ENCODE measurements at places on chromosomes 5 and 9. TPM values are rescaled to one million over a fixed set of nuclear protein-coding genes. Genes with fewer than 3 reads are reported as not detected.

DNA sequence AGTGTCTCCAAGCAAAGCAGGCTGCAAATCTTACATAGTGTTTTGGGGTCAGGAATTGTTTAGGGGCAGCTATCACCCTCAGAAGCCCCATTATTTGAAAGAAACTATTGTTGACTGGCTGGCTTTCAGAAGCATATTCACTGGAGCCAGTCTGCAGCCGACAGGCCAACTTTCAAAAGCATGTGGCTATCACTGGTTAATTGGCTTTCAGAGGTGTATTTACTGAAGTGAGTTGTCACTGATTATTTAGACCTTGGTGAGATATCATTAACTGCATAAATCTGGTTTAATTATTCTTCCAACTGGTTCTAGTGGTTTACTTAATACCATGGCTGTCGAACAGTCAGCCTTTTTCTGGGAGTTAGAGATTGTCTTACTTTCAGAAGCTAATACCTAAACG, 247.0 kb downstream of the CWC27 start:
- DNase-seq: no peak

GRCh38 chr5:145981589-145982571, 45.5 kb downstream of the SH3RF2 start:
- no peak for DNase-seq

The RASGRF2 gene
- 0.06 TPM for total RNA-seq

- no peak for DNase-seq
Observed at GRCh38 chr9:70553707-70554673, 139.5 kb upstream of the KLF9 start.

DNA sequence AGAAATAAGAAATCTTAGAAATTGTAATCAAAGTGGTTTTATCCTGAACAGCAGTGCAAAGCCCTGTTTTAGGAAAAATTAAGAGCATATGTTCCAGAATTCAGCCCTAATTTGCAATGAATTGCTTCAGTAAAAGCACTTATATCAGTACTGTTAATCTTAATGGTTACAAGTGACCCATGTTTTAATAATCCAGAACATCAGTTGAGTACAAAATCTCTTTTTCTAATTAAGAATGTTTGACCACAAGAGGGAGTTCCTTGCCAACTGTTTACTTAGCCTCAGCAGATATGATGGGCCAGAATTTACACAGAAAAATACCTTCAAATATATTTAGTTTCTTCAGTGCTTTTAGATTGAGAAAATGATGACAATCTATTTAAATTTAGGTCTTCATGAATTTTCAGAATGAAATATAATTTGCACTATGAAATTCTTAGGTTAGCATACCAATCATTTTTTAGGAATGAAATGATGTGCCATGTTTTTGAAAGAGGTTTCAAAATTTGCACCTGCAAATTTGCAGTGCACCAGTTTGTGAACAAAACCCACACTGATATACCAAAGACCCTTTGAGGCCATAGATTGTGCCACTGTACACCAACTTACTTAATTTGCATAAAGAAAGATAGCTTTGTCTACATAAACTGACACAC, 926.3 kb upstream of the ARRDC3 start:
- DNase-seq: peak; percentile 48

- no peak for DNase-seq
Observed at GRCh38 chr9:104776797-104777196, 12.9 kb downstream of the NIPSNAP3B start.

- DNase-seq: no peak
Observed at GRCh38 chr5:135995976-135996375, 32.8 kb upstream of the TGFBI start.

The ADGRV1 gene
- total RNA-seq: 15.5 TPM

The CATSPER3 gene
- total RNA-seq: 0.07 TPM

The LCN12 gene
- total RNA-seq: 11.4 TPM

- no peak for DNase-seq
Observed at GRCh38 chr9:94303321-94303720, 25.1 kb downstream of the NUTM2F start.

GRCh38 chr5:145585443-145586148, 249.5 kb downstream of the PRELID2 start:
- DNase-seq: no peak

GRCh38 chr5:125750147-125750860, 672.9 kb upstream of the GRAMD2B start:
- no peak for DNase-seq

DNA sequence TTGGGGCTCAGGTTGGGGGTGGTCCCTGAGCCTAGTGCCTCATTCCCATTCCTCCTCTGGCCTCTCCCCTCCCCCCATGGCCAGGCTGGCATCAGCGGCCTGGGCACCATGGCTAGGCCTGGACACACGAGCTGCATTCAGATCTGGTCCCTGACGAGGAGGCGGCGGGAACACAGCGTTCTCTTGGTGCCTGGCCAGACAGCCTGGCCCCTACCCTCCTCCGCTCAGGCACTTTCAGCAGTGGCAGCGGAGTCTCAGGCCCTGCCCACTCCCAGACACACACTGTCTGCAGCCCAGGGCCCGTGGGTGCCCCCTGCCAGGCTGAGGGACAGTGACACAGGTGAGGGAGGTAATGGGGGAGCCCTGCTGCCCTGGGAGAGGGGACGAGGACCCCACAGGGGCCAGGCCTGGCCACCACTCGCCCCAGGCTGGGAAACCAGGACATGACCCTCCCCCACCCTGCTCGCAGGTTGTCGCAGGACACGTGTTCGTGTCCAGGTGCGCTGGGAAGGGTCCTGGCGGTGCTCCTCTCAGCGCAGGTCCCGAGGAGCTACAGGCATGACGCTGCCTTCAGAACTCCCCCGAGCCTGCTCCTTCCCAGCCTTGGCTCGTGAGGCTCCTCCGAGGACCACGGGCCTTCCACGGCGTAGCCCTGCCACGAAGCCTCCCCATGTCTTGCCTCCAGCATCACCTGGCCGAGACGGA, 19.9 kb upstream of the UBAC1 start:
- DNase-seq: no peak

DNA sequence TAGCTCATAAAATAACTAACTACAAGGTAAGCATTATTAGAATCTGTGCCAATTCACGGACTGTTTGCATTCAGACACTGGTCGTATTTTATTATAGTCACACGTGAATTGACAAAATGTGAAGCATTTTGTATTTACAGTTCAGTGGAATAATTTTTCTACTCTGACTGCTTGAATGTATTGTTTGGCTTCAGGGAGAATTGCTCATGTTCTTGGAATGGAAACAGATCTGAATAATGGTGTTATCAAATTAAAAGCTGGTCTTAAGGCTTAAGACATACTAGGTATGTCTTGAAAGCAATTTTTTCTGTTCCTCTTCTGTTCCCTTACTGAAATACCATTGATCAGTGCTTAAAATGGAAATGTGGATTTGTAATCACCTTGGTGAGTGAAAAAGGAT, 543.7 kb upstream of the TLE4 start:
- no peak for DNase-seq

The TRAF2 gene
- total RNA-seq: 25.6 TPM

DNA sequence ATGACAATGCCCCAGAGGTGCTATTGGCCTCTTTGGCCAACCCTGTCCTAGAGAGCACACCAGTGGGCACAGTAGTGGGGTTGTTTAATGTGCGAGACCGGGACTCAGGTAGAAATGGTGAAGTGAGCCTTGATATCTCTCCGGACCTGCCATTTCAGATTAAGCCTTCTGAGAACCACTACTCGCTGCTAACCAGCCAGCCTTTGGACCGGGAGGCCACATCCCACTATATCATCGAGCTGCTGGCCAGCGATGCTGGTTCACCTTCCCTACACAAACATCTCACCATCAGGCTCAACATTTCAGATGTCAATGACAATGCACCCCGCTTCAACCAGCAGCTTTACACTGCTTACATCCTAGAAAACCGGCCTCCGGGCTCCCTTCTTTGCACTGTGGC, 1.4 kb downstream of the PCDHGC5 start:
- no peak for DNase-seq

- no peak for DNase-seq
Observed at GRCh38 chr5:115575167-115576070, 26.9 kb downstream of the TICAM2 start.

DNA sequence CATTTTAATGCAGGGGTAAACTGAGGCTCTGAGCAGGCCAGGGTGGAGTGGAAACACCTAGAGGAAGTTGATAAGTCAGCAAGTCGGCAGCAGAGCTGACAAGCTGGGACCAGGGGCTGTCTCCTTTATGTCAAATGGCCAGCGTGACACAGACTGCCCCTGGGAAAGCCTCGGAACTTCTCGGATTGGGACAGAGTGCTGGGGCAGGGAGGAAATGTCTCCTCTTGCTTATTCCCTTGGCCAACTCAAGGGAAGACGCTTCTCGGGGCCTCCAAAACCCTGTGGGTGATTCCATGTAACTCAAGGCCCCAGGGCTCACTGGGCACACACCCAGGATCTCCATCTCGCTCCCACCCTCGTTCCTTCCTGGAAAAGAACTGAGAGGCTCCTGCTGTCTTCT, 25.4 kb upstream of the ANXA6 start:
- DNase-seq: no peak

- DNase-seq: no peak
Observed at GRCh38 chr5:759781-760362, 24.7 kb downstream of the ZDHHC11B start.

DNA sequence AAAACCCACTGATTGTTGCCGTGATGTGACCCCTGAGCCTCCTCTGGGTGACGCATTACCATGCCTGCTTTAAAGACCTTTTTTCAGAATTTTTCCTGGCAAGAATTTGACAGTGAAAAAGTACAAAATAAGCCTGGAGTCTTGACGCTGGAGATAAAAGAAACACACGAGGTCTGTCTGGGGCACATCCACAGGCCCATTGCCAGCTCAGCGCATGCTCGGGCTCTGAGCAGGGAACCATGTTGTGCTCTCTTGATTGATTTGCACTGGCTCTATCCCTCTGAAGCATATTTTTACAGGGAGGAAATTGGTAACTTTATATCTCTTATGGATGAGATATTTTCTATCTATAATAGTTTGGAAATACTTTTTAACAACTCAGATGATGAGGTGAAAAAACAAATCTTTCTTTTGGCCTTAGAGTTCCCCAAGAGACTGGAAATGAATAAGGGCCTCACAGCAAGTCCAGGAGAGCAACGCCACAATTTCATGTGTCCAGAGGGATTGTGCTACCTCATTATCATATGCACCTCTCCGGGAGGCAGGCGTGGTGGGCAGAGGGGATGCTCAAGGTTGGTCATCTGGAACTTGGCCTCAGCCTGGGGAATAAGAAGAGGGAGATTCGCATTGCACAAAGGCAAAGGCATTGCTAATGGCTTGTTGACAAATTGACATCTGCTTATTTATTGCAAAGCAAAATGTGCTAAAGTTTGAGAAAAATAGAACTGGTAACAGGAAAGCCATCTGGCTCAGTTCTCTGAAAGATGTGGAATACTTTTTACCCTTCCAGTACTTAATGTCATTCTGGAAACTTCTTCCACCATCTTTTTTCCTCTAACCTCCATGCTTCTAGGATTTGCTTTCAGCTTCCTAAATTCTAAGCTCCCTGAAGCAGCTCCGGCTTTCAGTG, 183.8 kb downstream of the PJA2 start:
- no peak for DNase-seq

DNA sequence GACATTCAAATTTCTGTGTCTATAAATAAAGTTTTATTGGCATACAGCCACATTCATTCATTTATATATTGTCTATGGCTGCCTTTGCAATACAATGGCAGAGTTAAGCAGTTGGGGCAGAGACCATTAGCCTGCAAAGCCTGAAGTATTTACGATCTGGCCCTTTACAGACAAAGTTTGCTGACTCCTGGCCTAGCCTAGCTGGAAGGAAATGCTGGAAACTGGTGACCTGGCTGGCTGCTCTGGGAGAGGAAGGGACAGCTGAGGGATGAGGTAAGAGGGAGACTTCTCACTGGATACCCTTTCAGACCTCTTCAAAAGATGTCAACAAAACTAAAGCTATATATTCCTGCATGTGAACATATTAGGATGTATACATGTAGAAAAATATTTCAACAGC, 66.0 kb upstream of the PPARGC1B start:
- no peak for DNase-seq

GRCh38 chr5:124796495-124796894, 50.1 kb upstream of the ZNF608 start:
- DNase-seq: no peak

The PDE6A gene
- total RNA-seq: not detected

DNA sequence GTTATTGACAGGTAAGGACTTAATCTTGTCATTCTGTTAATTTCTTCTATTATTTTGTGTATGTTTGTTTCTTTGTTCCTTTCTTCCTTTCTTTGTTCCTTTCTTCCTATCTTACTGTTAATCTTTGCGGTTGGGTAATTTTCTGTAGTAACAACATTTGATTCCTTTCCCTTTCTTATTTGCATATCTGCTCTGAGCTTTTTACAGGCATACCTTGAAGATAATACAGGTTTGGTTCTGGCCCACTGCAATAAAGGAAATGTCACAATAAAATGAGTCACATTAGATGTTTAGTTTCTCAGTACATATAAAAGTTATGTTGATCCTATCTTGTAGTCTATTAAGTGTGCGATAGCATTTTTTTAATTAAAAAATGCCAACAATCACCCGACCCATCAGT, 440.7 kb downstream of the NFIB start:
- DNase-seq: no peak

GRCh38 chr5:172164769-172165212, 23.2 kb downstream of the STK10 start:
- no peak for DNase-seq

GRCh38 chr9:90848866-90849265, 47.2 kb downstream of the SYK start:
- DNase-seq: no peak

- peak; percentile 59 for DNase-seq
Observed at GRCh38 chr5:35319333-35320002, 89.2 kb upstream of the PRLR start.

The ACOT12 gene
- total RNA-seq: not detected

- peak; percentile 95 for DNase-seq
Observed at GRCh38 chr5:956941-957747, 51.5 kb upstream of the NKD2 start.

DNA sequence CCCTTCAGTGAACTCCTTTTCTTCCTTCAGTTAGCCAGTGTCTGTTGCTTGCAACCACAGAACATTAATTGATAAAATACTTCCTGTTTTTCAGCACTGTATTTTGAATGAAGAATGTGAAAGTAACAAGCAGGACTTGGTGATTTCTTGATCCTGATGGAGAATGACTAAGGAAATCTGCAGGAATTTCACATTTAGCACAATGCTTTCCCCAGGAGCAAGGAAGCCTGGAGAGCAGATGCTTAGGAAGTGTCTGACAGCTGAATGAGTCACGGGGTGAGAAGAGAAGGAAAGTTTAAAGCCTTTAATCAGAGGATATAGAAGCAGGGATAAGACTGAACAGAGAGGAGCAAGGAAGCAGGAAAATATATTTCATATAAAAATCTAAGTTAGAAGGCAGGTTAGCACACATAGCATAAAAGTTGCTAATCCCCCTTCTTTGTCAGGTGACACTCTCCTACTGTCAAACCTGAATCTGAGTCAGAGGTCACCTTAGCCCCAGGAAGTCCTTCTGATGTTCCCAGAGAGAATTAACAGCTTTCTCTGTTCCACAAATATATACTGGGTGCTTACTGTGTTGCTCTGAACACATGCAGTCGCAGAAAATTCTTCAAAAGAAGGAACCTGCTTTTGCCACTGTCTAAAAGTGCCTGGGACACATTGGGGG, 59.7 kb downstream of the GNA14 start:
- DNase-seq: peak; percentile 19

The BAAT gene
- not detected for total RNA-seq

The SLC25A2 gene
- total RNA-seq: not detected
